ENCODE measurements at places on chromosomes 13 and 19. TPM values are rescaled to one million over a fixed set of nuclear protein-coding genes. Genes with fewer than 3 reads are reported as not detected.

LILRA5 gene
- not detected for total RNA-seq

FRY gene
- total RNA-seq = 0.09 TPM

RNF113B gene
- not detected for total RNA-seq

TGFBR3L gene
- total RNA-seq = 0.18 TPM

ARHGAP35 gene
- 26.4 TPM for total RNA-seq

MAST1 gene
- 12.1 TPM for total RNA-seq
